Gastrocnemius medialis (tissue), 4 donors: ENCODE measurements at places on chromosomes 5 and 9. TPM values are rescaled to one million over a fixed set of nuclear protein-coding genes. Genes with fewer than 3 reads are reported as not detected.

GRCh38 chr9:111035543-111036428 is 2.5 kb downstream of the LPAR1 start:
- no peaks in the 10 kb centered on the region for H3K4me1 ChIP-seq
- H3K27ac ChIP-seq: peak overlapping the region; percentile 70
- H3K36me3 ChIP-seq: no peaks in the 10 kb centered on the region
- no peak for DNase-seq

The SCGB3A1 gene
- not detected for total RNA-seq

GRCh38 chr5:3424946-3425345 is 170.7 kb upstream of the IRX1 start:
- H3K4me3 ChIP-seq: no peak overlapping the region
- H3K4me1 ChIP-seq: no peaks in the 10 kb centered on the region
- no peak overlapping the region for H3K27ac ChIP-seq
- H3K27me3 ChIP-seq: no peaks in the 10 kb centered on the region
- no peak for DNase-seq

DNA sequence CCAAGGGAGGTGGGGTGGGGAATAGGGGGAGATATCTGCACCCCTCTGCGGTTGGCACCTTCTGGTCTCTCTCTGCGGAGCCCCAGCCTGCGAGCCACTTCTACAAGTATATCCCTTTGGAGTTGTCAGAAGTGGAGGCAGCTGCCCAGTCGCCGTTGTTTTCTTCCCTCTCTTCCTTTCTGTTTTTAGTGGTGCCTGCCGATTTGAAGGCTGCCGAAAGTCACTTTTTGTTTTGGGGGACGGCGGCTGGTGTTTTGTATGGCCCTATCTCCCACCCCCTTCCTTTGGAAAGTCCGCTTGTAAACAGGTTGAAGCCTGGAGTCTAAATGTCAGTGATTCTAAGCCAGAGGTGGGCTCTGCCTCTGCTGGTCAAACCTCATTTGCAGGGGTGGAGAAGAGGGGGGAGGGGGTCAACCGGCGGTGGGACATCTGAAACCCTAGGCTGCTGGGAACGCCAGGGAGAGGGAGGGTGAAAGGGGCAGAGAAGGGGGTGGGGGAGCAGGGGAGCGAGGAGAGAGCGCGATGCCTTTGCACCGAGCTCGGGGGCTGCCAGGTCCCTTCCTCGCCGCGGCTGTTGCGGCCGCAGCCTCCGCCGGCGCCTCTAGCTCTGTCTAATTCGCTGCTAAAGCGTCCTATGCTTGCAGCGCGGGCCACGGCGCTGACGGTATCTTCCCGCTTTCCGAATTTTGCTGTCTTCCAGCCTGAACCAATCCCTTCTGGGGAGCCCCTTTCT is at the start of gene FGF10:
Gene FGF10 (minus strand): TSS at position 331 of the 733 bp plus-strand sequence. CDS start 738 bp downstream, outside the sequence.
- peaks cover 18% of the 10 kb centered on the region for H3K4me1 ChIP-seq
- peak within 1 kb of the TSS; percentile 55 for H3K4me3 ChIP-seq
- H3K27me3 ChIP-seq: peaks cover 41% of the 10 kb centered on the region
- no peak within 1 kb of the TSS for H3K27ac ChIP-seq
- no peak for DNase-seq
- no peaks in the 10 kb centered on the region for H3K36me3 ChIP-seq

The C5 gene
- 3.9 TPM for total RNA-seq

The PCDHB3 gene
- 0.72 TPM for total RNA-seq

The GABRP gene
- total RNA-seq: not detected

The NADK2 gene
- 24.6 TPM for total RNA-seq

- no peak for DNase-seq
- no peaks in the 10 kb centered on the region for H3K27me3 ChIP-seq
- H3K36me3 ChIP-seq: peaks cover 4% of the 10 kb centered on the region
Observed at GRCh38 chr5:138760448-138761110, 7.4 kb downstream of the CTNNA1 start.

DNA sequence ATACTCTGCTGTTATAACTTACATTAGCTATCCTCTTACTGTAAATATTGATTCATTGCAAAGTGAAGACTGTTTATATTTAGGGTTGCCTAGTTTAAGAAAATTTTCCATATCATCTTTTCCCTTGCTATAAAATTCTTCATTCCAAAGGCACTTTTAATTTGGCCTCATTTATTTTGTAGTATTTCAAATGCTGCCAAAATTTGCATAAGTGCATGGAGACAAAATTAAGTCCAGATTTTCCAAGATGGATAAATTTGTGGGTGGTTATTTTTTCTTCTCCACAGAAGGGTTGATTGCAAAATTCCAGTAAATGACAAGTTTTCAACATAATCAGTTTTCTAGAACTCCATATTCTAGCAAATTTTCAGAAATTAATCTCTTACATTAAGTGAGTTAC is 141.5 kb upstream of the MTAP start:
- no peaks in the 10 kb centered on the region for H3K36me3 ChIP-seq
- no peak overlapping the region for H3K27ac ChIP-seq
- H3K27me3 ChIP-seq: no peaks in the 10 kb centered on the region
- DNase-seq: no peak

The C5orf58 gene
- not detected for total RNA-seq

The PCDHAC1 gene
- 0.13 TPM for total RNA-seq

DNA sequence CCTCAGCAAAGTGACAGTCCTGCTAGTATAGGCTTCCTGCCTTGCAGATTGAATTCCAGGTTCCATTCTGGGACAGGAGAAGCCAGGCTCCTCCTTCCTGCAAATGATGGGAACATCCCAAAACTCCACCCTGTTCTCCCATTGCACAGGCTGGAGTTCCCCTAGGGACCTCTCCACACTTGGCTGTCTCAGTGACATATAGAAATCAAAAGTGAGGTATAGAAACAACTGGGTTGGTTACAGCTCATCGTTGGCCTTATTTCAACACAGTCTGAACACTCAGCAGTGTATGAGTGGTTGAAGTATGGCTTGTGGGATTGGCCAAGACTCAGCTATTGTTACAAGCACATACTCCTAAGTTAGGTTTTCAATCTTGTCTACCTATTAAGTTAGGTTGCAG is 157.8 kb upstream of the FTMT start:
- H3K27ac ChIP-seq: no peak overlapping the region
- no peaks in the 10 kb centered on the region for H3K4me1 ChIP-seq
- no peaks in the 10 kb centered on the region for H3K36me3 ChIP-seq
- no peaks in the 10 kb centered on the region for H3K27me3 ChIP-seq

- H3K4me1 ChIP-seq: peaks cover 7% of the 10 kb centered on the region
- no peaks in the 10 kb centered on the region for H3K36me3 ChIP-seq
- DNase-seq: no peak
- no peaks in the 10 kb centered on the region for H3K27me3 ChIP-seq
Observed at GRCh38 chr5:52786949-52787599, 642 bp upstream of the ITGA1 start.

DNA sequence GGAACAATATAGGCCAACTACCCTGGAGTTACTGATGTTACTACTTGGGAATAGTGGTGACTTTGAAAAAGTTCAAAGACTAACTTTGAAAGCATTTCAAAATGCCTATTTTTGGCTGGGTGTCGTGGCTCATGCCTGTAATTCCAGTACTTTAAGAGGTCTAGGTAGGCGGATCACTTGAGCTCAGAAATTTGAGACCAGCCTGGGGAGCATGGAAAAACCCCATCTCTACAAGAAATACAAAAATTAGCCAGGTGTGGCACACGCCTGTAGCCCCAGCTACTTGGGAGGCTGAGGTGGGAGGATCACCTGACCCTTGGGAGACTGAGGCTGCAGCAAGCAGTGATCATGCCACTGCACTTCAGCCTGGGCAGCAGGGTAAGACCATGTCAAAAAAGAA is 105.3 kb downstream of the ARRDC3 start:
- no peak overlapping the region for H3K4me3 ChIP-seq
- no peaks in the 10 kb centered on the region for H3K36me3 ChIP-seq
- peaks cover 10% of the 10 kb centered on the region for H3K4me1 ChIP-seq
- H3K27me3 ChIP-seq: no peaks in the 10 kb centered on the region
- H3K27ac ChIP-seq: no peak overlapping the region
